ENCODE measurements at places on chromosomes 13 and 19.

DNA sequence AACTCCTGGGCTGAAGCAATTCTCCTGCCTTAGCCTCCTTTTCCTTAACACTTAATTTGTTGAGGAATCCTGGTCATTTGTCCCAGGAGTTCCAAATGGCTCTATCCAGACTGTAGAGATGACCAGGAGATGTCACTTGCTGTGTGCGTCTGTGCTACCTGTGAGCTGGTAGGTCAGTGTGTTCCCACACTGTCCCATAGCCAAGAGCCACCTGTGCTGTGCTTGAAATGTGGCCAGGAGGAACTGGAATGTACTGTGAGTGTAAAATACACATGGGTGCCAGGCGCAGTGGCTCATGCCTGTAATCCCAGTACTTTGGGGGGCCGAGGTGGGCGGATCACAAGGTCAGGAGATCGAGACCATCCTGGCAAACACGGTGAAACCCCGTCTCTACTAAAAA, 29.4 kb upstream of the KDM4B start:
- H3K4me1 ChIP-seq: no peaks in the 10 kb centered on the region
- peaks cover 4% of the 10 kb centered on the region for H3K36me3 ChIP-seq
- DNase-seq: no peak

DNA sequence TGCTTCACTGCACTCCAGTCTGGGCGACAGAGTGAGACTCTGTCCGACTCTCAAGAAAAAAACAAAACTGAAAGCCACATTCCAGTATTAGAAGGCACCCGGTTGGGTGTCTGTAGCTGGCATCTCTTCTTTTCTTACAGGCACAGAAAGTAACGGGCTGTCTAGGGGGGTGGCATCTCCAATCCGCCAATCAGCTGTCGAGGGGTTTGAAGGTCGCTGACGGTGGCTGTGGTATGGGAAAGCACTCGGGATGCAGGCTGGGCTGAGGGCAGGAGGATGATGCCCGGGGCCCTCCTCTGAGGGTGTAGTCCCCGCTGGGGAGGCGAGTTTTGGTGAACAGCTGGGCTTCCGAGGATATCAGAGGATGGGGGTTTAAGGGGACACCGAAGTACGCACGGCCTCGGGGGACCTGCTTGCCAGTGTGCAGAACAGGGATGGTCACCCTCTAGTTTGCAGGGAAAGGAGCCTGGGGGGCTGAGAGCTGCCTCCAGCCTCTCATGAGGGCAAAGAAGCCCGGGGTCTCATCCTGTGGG, 27.0 kb upstream of the ZBTB7A start:
- peaks cover 40% of the 10 kb centered on the region for H3K36me3 ChIP-seq
- H3K27ac ChIP-seq: peak overlapping the region; percentile 79
- no peak for DNase-seq
- peaks cover 10% of the 10 kb centered on the region for H3K4me1 ChIP-seq
- no peak overlapping the region for H3K4me3 ChIP-seq

- peak overlapping the region; percentile 30 for H3K27ac ChIP-seq
- no peak for DNase-seq
- no peak overlapping the region for H3K4me3 ChIP-seq
- no peaks in the 10 kb centered on the region for H3K36me3 ChIP-seq
- H3K4me1 ChIP-seq: peaks cover 12% of the 10 kb centered on the region
Observed at GRCh38 chr13:51959773-51960172, 51.5 kb downstream of the ATP7B start.

GRCh38 chr19:7846155-7846646, 16.2 kb downstream of the EVI5L start:
- no peaks in the 10 kb centered on the region for H3K27me3 ChIP-seq
- no peaks in the 10 kb centered on the region for H3K4me1 ChIP-seq
- no peak for DNase-seq
- peaks cover 6% of the 10 kb centered on the region for H3K36me3 ChIP-seq

DNA sequence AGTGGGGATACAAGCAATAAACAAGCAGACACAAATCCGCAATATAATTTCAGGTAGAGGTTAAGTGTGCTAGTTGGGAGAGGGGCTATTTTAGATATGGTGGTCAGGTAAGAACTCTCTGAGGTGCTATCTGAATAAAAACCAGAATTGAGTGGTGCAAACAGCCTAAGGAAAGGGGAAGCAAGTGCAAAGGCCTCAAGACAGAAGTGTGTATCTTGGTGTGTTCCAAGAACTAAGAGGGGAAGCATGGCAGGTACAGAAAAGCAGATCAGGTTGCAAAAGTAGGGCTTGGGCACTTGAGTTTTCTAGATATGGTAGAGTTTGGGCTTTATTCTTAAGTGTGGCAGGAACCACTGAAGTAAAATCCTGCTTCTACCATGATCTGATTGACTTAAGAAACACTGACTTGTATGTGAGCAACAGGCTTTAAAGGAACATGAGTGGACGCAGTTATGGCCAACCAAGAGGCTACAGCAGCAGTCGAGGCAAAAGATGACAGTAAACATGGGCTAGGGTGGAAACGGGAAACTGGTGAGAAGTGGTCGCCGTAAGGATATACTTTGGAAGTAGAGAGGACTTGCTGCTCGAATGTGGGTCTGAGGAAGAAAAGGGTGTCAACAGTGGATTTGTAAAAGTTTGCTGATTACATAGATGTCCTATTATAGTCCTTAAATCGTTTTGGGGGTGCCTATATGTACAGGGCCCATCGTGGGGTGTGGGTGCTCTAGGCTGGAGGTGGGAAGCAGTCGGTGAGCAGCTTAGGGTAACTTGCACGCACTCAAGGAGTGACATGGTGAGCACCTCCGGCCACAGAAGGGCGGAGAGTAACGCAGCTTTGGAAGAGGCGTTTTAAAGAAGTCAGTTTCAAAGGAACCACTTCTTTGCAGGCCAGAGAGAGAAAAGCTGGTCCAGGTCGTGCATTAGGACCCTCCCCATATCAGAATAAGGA, 677 bp downstream of the TGDS start:
- no peak for DNase-seq
- peaks cover 24% of the 10 kb centered on the region for H3K36me3 ChIP-seq

DNA sequence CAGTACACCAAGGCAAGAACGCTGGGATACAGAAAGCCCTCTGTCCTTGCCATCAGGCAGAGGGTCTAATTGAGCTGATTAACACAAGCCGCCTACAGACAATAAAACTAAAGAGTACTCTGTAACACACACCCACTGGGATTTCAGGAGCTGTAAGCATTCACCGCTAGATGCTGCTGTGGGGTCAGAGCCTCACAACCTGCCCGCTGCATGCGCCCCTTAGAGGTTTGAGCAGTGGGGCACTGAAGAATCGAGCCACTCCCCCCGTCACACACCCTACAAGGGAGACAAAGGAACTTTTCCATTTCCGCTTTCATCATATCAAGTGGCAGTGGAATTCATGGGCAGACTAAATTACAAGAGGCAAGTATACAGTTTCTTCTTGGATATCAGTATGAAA, 1080.6 kb downstream of the PCDH17 start:
- H3K27ac ChIP-seq: no peak overlapping the region
- DNase-seq: no peak
- no peaks in the 10 kb centered on the region for H3K36me3 ChIP-seq
- no peaks in the 10 kb centered on the region for H3K4me1 ChIP-seq
- no peak overlapping the region for H3K4me3 ChIP-seq

All from effector memory CD8-positive, alpha-beta T cell (primary cell).